ENCODE measurements at places on chromosomes 6 and 20.

DNA sequence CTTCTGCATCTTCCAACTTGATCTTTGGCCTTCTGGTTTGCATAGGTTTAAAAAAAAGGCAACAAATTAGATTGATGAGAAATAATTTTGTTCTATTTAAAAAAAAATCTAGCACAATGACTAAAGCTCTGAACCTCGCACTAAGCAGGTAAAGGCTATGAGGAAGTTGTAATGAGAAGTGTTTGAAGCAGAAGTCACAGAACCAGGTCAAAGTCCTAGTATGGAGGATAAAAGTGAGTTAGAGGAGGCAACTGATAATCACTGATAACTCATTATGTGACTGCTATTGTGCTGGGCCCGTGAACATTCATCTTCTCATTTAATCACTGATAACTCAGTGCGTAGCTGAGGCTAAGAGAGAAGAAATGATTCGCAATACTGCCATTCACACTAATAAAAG is 46.1 kb upstream of the GFRAL start:
- DNase-seq: no peak

DNA sequence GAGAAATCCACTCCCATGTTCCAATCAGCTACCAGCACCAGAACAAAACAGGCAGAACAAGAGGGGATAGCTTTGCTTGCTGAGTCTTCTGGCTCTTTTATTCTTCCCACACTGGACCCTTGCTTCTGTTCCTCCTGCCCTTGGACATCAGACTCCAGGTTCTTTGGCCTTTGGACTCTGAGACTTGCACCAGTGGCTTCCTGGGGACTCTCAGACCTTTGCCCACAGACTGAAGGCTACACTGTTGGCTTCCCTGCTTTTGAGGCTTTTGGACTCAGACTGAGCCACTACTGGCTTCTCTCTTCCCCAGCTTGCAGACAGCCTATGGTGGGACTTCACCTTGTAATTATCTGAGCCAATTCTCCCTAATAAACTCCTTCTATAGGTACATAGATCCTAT is 142.4 kb upstream of the RIN2 start:
- no peak for DNase-seq

DNA sequence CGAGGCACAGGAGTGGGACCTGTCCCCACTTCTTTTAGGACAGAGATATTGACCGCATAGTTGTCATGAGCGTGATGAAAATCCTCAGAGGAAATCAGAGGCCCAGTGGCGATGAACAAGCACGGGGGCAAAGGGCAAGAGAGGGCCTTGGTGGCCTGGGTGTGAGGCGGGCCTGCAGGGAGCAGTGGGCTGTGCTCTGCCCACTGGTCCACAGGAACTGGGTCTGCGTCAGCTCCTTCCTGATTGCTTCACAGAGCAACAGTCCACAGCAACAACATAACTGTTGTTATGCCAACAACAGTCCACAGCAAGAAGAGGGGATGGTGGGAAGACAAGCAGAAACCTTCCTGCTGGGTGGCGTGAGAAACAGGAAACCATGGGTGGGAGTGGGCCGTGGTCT is 335.6 kb downstream of the ZFAND3 start:
- no peak for DNase-seq

DNA sequence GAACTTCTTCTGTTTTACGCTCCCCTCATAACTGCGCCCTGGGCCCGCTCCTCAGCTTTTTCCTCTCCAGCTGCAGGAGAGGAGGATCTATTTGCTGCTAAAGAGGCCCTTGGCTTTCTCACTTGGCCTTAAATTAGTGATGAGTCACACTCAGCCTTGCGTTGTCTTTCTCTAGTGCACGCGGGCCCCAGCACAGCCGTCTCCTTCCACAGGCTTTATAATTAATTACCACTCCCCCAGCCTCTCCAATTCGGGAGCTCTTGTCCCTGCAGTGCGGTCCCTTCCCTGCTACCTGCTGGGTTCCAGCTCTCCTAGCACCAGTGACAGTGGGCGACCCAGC is 25.2 kb downstream of the PACSIN1 start:
- no peak for DNase-seq

DNA sequence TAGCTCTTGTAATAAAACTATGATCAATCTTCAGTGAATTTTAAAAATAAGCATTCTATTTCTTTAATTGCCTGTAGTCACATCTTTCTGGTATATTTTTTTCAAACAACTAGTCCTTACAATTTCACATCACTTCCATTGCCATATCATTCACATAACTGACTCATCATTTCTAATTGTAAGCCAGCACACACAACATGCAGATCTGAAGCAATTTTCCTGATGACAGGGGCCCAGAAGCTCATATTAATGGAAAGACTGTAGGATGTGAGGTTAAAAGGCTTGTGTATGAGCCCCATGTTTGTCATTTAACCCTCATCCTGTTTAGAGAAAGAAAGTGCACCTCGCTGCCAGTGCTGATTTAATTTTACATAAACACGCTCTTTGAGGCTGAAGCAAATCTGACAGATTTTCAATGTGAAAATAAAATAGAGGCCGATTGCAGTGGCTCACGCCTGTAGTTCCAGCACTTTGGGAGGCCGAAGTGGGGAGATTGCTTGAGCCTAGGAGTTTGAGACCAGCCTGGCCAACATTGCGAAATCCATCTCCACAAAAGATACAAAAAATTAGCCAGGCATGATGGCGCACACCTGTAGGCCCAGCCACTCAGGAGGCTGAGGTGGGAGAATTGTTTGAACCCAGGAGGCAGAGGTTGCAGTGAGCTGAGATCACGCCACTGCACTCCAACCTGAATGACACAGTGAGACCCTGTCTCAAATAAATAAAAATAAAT is 40.1 kb upstream of the LTV1 start:
- DNase-seq: no peak

DNA sequence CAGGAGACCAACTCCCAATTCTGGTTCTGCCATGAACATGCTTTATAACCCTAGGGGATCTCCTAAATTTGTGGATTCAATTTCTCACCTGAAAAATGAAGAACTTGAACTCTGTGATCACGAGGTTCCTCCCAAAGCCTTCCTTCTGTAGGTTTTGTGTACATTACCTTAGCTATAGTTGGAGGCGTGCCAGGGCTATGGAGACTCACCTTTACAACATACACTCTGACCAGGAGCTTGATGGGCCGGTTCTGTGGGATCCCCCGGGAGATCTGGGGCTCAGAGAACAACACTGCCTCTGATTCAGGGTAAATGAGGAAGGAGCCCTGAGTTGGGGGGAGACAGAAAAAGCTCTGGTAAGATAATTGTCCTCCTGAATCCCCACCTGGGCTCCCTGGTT is 34.1 kb downstream of the ERGIC3 start:
- no peak for DNase-seq

GRCh38 chr6:56709650-56710049 is 67.0 kb upstream of the DST start:
- no peak for DNase-seq

DNA sequence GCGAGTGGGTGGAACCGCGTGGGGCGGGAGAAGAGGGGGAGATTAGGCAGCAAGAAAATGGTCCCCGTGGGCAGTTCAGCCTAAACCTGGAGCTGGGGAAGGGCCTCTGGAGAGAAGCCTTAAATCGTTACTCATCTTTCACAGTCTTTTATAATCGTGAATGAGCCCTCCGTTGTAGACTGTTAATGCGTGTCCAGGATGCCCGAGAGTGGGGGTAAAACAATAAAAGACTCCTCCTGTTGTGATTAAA is 11.0 kb upstream of the ELOVL5 start:
- DNase-seq: no peak

DNA sequence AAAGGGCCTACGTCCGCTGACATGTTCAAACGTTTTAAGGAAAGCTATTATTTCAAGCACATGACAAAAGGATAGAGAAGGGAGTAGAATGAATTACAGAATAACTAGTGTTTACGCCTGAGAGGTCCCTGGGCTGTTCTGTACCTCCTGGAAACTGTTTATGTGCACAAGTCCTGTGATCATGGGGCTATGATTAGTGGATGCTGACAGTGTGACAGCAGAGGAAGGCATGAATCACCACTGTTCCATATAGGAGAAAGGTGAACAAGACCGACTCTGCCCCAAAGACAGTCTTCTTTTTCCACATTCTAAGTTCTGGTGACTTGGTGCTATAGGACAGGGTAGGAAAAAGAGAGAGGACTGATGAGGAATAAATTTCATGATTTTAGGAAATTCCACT is 249.2 kb upstream of the PRDM1 start:
- DNase-seq: no peak

DNA sequence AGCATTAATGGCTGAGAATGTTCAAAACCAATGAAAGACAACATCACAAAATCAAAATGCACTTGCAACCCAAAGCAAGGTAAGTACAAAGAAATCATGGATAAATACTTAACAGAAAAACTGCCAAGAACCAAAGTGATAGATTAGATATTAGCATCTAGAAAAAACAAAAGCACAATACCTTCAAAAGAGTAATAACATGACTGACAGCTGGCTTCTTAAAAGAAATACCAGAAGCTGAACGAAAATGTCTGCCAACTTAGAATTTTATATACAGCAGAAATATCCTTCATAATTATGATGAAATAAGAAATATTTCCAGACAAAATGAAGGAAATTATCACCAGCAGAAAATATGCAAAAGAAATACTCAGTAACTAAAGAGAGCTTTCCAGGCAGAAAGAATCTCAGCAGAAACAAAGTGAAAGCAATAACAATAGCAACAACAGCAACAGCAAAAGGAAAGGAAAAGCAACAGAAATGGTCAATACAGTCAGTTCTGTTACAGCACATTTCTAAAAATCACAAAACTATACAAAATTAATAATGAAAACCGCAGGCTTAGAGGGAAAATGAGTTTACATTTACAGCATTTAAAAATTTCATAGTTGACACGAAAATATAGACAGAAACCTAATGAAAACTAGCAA is 121.5 kb upstream of the MAN1A1 start:
- no peak for DNase-seq

- no peak for DNase-seq
Observed at GRCh38 chr6:67131827-67132226, 1424.8 kb upstream of the EYS start.

- DNase-seq: no peak
Observed at GRCh38 chr6:39495640-39496039, 173.1 kb upstream of the KCNK16 start.

- no peak for DNase-seq
Observed at GRCh38 chr6:165266191-165266590, 43.2 kb downstream of the C6orf118 start.

DNA sequence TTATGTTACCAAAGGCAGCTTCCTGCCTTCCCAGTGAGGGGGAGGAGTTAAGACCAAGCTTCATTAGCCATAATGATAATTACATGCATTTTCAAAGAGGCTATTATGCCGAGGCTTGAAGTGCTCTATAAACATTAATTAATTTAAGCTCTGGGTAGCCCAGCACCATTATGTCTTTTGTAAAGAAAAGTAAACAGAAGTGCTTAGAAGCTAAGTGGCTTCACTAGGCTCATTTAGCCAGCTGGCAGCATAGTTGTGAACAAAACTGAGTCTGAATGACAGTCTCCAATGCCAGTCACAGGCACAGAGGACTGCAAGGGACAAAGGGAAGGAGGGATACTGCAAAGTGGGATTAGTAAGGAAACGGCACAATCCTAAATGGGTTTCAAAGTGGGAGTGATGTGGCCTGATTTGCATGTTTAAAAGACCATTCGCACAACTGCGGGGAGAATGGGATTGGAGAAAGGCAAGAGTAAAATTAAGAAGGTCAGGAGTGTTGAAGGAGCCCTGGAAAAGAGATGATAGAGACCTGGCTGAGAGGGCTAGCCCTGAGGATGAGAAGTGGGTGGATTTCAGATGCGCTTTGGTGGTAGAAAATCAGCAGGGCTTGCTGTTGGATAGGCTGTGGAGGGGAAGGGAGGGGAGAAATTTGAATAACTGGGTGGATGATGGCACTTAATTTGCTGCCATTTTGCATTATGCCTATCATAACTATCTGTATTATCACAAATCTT is 20.1 kb upstream of the ISM1 start:
- no peak for DNase-seq

GRCh38 chr6:16902502-16902901 is 141.2 kb upstream of the ATXN1 start:
- no peak for DNase-seq

GRCh38 chr20:49318091-49318429 is 40.2 kb upstream of the ZNFX1 start:
- DNase-seq: no peak

All from CD4-positive, alpha-beta T cell treated with Interleukin-4 for 4 hours (primary cell).